ENCODE measurements at places on chromosomes 12 and 14.

- no peak for DNase-seq
Measured at GRCh38 chr12:117662220-117662619, 300.8 kb upstream of the NOS1 start.

DNA sequence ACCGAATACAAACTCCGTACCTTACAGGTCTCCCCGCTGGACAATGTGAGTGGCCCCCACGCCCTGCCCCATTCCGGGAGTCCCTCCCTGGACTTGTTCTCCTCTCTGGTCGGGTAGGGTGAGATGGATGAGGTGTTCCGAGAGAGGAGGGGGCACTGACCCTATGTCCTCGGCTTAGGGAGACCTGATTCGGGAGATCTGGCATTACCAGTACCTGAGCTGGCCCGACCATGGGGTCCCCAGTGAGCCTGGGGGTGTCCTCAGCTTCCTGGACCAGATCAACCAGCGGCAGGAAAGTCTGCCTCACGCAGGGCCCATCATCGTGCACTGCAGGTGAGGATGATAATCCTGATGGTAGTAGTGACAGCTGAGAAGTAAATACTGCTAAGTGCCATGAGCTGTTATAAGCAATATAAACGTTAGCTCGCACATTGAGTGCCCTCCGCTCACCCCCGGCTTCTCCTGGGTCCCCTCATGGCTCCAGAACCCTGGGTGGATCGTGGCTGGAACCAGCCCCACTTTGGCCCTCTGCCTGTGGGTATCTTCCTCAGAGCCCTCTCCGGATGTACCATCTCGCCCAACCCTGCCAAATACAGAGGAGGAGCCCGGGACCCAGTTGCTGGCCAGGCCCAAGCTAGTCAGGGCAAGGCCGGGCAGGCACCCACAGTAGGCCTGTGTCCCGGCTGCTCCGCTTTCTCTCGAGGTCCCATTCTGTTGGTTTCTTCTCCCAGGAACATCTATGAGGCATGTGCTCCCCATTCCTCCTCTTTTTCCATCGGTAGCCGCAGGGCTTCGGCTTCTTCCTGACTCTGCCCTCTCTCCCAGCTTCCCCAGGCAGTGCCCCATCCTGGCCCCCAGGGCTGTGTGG, 6.8 kb downstream of the PTPN6 start:
- no peak for DNase-seq

GRCh38 chr12:2101771-2102170, 49.0 kb downstream of the CACNA1C start:
- no peak for DNase-seq

DNA sequence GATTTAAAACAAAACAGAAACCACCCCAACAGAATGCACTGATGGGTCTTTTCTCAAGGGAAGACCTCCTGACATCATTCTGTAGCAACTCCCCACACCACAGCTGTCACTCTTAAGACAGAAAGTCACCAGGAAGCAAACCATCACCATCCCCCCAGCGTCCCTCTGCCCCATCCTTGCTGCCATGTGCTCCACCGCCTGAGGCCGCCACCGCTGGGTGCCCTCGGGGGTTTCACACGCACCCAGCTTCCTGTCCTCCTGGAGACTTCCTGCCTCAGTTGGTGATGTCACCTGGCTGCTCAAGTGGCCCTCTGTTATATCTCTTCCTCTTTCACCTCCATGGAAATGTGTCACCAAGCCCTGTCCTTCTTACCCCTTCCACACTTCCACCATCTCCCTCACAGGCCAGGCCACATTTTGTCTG, 71.4 kb upstream of the GPR68 start:
- peak; percentile 91 for DNase-seq

DNA sequence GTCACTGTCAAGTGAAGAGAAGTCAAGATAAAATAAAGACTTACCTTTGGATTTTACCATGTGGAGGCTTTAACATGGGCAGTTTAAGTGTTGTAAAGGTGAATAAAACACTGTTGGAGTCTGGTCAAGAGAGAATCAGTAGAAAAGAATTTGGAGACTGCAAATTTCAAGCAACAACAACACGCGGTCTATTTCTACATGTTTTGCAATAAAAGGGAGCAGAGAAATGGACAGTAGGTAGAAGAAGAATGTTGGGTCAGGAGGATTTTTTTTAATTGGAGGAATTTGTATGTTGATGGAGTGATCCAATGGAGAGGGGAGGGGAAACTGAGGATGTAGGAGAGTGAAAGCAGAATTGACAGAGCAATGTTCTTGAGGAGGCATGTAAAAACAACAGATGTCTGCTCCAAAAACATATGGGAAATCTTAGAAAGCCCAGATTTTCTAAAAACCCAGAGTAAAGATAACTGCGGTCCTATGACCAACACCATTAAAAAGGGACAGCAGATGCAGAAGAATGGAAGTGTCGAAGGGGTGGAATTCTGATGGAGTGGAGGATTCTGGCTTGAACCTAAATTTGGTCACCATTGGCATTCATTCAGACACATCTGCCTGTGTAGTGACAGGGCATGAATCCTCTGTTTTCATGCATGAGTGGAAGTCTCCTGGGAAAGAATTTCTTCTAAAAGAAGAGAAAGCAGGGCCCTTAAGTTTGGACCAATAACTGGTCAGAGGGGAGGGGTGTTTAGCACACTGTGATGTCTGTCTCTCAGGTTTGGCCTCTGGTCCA, 68.0 kb upstream of the OSBPL8 start:
- DNase-seq = no peak
